Muscle of arm (tissue), 14 donors: ENCODE measurements at places on chromosomes 5 and 9. TPM values are rescaled to one million over a fixed set of nuclear protein-coding genes. Genes with fewer than 3 reads are reported as not detected.

TMEM174 gene
- polyA plus RNA-seq = not detected

URM1 gene
- 62.2 TPM for polyA plus RNA-seq

PCDHGB3 gene
- polyA plus RNA-seq = 1.4 TPM

SHOC1 gene
- 0.15 TPM for polyA plus RNA-seq

LCN9 gene
- polyA plus RNA-seq = not detected

AJM1 gene
- polyA plus RNA-seq = 0.93 TPM

CARTPT gene
- not detected for polyA plus RNA-seq

SLC23A1 gene
- 0.85 TPM for polyA plus RNA-seq

IL13 gene
- polyA plus RNA-seq = not detected

- DNase-seq = no peak
Measured at GRCh38 chr5:172855597-172856292, 21.7 kb downstream of the ERGIC1 start.

GRCh38 chr9:36802201-36802920, 229.7 kb downstream of the MELK start:
- no peak for DNase-seq

DNA sequence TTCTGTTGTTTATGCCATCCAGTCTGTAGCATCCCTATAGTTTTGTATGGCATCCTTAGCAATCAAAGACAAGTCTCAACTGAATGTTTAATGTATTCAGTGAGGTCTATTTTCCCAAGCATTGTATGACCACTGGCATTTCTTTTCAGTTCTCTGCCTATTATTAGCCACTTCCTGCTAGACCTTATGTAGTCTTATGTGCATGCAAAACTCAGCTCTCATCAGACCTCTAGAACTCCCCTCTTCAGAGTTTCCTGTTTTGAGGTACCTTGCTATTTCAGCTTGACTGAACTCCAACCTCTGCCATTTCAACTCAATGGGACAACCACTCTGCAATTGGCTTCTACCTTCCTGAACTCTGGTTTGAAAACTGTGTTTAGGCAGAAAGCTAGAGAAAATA, 113.2 kb downstream of the SLC25A46 start:
- no peak for DNase-seq

DNA sequence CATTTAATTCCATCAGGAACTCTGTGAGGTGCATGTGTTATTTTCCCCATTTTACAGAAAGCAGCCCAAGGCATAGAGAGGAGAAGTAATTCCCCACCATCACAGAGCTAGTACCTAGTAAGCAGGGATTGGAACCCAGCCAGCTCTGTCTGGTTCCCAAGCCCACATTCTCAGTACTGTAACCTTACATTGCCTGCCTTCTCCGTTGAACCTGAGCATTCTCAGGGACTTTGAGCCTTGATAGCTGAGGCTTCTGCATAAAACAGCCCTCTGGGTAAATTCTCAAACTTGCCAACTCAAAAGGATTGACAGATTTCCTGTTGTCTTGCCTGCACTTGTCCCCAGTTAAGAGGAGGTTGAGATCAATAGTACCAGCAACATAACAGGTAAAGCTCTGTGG, 9.2 kb upstream of the GLE1 start:
- no peak for DNase-seq

DNA sequence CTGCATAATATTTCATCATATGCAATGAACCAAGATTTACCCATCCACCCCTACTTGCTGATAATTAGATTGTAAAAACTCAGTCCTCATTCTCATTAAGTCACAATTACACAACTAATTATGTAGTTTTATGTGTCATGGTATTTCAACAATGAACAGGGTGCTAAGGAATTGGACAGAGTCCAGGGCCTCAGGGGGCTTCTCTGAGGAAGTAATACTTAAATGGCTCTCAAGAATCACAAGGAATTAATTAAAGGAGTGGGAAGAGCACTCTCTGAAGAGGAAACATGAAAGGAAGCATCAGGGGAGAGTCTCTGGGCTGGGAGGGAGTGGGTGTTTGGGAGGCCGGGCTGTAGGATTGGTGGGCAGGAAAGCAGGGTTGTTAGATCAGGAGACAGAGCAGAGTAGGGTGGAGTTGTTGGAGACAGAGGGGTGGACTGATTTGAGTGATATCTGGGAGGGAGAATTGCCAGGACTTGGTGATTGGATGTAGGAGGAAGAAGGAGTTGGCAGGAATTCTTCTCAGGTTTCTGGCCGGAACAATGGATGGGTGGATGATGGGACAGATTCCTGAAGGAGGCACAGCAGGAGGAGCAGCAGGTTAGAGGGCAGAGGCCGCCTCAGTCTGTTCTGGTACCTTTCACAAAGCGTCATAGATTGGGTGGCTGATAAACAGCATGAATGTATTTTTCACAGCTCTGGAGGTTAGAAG, 23.0 kb upstream of the NSG2 start:
- DNase-seq = no peak

DNA sequence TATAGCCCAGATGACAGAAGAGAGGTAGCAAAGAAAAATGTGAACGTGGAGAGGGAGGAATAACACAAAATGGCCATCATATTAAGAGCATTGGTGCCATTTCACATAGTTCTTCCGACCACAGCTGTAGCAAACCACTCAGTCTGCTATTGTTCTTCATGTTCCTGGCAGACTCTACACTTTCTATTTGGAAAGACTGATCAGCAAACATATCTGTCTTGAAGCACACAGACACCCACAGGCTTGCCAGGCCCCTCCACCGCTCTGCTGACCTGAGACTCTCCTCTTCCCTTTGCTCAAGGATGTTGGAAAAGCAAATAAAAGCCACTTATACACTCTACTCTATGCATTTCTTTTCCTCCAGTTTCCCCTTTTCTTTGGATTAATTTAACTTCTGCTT, 298.0 kb downstream of the FBXL7 start:
- peak; percentile 39 for DNase-seq

- no peak for DNase-seq
Measured at GRCh38 chr9:91033797-91034196, 232.2 kb downstream of the SYK start.

DNA sequence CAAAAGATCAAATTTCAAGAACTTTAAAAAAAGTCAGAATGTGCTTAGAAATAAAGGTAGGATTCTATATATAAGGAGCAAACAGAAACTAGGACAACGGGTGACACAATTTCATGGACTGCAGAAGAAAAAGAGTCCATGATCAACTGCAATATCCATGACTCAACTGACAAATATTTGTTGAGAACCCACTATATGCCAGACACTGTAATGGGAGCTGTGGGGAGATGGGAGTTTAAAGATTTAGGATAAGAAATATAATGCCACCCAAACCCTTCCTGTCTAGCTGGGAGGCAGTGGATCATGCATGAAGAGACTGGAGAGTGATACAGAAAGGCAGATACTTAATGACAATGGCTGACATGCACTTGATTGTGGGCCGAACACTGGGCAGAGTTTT, 27.6 kb upstream of the CCDC112 start:
- DNase-seq = no peak

DNA sequence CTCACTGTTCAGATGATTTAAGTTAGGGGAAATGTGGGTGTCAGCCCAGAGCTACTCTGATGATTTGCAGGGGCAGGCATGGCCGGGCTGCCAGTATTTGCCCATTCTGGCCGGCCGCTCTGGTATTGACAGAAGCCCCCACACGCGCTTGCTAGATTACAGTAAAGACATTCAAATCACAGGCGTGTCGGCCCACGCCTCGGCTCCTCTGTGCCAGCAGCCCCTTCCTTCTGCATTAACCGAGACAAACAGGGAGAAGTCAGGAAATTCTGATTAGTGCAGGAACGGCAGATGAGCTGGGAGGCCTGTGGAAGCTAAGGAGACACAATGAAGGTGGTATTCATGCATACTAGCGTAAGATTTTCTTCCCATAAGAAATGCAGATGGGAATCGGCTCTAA, 113.3 kb downstream of the CRB2 start:
- DNase-seq = no peak

GRCh38 chr9:14924230-14925219, 14.3 kb upstream of the FREM1 start:
- no peak for DNase-seq

GRCh38 chr9:112809351-112809848, 58.8 kb downstream of the SNX30 start:
- DNase-seq = no peak

DNA sequence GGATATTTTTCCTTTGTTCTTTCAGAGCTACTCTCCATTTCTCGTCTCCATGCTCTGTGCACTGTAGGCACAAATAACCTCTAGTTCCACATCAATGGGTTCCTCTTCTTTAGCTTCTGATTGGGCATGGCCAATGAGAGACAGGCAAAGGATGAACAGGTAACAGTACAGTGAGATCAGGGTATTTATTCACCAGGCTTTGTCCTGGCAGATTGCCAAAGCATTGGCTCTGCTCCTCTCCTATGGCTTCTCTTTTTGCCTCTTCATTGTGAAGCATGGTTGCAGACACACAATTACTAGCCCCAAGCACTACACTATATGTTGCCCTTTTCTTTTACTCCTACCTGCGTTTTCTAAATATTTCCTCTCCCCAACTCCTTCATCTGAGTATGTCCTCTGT, 215.1 kb upstream of the ARRDC3 start:
- no peak for DNase-seq

DNA sequence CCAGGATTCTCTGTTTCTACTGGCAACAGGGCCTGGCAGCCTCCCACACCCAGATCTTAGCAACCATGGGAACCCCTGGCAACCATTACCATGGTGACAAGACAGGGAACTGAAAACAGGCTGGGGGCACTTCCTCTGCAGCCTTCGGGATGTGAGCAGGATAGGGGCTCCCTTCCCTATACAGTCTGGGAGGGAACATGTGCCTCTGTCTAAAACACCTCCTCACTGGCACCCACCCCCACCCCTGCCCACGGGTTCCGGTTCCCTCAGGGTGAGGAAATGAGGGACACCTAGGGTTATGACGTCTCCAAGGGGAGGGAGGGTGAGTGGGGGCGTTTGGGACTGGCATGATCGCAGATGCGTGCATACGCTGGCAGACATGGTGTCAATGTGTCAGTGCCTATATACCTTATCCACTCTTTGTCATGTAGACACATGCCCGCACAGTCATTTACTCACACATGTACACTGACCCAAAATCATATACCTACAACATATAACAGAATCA, 3.0 kb upstream of the DNAJB5 start:
- no peak for DNase-seq

DNA sequence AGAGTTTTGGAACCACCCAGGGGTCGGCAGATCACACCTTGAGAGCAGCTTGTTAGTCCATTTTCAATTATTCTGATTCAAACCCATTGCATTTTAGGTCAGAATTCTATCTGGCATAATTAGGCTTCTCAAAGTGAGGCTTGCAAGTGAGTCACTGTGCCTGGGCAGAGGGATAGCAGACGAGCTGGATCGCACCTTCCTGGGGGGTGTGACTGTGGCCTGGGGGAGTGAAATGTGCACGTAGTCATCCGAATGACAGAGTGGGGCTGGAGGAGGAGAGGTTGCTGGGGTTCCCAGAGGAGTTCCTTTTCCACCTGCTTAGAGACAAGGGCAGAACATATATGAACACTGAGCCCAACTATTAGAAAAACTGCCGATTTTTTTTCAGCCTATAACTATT, 31.7 kb downstream of the SPACA9 start:
- DNase-seq = no peak

GRCh38 chr9:33677961-33678360, 117.4 kb upstream of the PRSS3 start:
- no peak for DNase-seq

DNA sequence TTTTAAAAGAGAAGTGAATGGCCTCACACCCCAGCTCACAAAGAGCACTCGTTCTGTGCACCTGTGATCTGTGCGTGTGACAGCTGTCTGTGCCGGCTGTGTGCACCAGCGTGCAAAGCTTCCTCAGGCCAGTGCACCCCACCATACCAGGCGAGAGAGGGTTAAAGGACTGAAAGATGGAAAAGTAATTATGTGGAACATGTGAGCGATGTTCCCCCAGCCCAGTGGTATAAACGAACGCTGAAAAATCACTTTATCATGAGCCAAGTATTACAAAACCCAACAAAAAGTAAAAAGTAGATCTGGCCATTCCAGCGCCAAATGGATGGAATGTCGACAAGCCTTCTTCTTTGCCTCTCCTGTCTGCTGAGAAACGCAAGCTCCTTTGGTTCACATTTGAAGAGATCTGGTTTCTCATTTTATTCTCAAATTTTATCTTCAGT, 53.7 kb downstream of the IPPK start:
- peak; percentile 77 for DNase-seq

DNA sequence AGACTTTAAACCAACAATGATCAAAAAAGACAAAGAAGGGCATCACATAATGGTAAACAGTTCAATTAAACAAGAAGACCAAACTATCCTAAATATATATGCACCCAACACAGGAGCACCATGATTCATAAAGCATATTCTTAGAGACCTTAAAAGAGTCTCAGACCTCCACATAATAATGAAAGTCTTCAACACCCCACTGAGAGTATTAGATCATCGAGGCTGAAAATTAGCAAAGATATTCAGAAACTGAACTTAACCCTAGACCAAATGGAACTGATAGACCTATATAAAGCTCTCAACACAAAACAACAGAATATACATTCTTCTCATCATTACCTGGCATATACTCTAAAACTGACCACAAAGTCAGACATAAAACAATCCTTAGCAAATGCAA, 11.7 kb upstream of the SPINK14 start:
- no peak for DNase-seq

DNA sequence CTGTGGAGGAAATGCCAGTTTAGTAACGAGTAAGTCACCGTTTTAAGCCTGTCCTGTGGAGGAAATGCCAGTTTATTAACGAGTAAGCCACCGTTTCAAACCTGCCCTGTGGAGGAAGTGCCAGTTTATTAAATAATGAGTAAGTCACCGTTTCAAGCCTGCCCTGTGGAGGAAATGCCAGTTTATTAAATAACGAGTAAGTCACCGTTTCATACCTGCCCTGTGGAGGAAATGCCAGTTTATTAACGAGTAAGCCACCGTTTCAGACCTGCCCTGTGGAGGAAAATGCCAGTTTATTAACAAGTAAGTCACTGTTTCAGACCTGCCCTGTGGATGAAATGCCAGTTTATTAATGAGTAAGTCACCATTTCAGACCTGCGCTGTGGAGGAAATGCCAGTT, 18.9 kb upstream of the PDCD6 start:
- DNase-seq = no peak

GRCh38 chr5:164672931-164673694, 1167.7 kb downstream of the MAT2B start:
- peak; percentile 6 for DNase-seq

- DNase-seq = no peak
Measured at GRCh38 chr9:90830977-90831376, 29.4 kb downstream of the SYK start.

DNA sequence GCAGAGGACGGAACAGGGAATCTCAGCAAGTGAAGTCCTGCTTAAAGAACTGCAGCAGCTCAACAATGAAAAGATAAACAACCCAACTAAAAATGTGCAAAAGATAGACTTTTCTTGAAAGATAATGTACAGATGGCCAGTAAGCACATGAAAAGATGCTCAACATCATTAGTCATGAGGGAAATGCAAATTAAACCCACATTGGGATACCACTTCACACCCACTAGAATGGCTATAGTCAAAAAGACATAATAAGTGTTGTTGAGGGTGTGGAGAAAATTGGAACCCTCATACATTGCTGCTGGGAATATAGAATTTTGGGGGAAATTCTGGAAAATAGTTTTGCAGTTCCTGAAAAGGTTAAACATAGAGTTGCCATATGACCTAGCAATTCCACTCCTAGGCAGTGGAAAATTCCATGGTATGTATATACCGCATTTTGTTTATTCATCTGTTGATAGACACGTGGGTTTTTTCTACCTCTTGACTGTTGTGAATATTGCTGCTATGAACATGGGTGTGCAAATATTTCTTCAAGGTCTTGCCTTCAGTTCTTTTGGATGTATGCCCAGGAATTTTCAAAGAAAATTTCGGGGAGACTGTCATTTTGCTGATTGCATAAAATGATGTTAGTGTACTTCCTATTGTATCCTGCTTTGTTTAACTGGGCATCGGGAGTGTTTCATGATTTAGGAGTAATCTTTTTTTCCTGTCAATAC, 7.2 kb downstream of the CNOT8 start:
- no peak for DNase-seq
